Endothelial cell of umbilical vein (primary cell): ENCODE measurements at places on chromosomes 1 and 21. TPM values are rescaled to one million over a fixed set of nuclear protein-coding genes. Genes with fewer than 3 reads are reported as not detected.

DNA sequence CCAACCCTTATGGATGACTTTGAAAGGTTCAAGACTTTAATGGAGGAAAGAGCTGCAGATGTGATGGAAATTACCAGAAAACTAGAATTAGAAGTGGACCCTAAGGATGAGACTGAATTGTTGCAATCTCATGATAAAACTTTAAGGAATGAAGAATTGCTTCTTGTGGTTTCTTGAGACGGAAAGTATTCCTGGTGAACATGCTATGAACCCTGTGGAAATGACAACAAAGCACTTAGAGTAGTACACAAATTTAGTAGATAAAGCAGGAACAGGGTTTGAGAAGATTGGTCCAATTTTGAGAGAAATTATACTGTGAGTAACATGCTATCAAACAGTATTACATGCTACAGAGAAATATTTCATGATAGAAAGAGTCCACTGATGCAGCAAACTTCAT lies 215.4 kb downstream of the OMA1 start:
- DNase-seq = no peak

GRCh38 chr1:41342774-41343355 lies 18.4 kb upstream of the FOXO6 start:
- DNase-seq = no peak

- peak; percentile 63 for DNase-seq
Observed at GRCh38 chr21:44792702-44793591, 8.7 kb downstream of the UBE2G2 start.

- no peak for DNase-seq
Observed at GRCh38 chr1:31609514-31610118, 7.9 kb upstream of the HCRTR1 start.

DNA sequence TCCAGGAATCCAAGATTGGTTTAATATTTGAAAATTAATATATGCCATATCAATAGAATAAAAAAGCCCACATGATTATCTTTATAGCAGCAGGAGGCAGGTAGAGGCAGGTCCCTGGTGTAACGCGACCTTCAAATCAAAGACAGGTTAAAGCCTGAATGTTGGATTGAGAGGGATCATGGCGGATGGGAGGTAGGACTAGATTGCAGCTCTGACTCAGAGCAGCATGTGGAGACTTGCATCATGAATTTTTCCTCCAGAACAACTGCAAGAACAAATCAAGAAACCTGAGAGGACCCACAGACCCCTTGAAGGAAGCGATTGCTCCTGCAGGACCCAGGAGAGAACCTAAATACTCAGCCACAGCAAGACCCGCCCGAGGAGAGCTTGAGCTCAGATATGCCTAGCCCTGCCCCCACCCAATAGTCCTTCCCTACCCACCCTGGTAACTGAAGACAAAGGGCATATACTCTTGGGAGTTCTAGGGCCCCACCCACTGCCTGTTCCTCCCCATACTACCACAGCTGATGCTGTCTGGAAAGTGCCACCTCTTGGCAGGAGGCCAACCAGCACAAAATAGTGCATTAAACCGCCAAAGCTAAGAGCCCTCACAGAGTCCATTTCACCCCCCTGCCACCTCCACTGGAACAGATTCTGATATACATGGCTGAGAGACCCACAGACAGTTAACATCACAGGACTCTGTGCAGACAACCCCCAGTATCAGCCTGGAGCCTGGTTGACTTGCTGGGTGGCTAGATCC lies 19.5 kb downstream of the S100B start:
- no peak for DNase-seq

- no peak for DNase-seq
Observed at GRCh38 chr21:26941421-26941820, 25.5 kb downstream of the ADAMTS5 start.

DNA sequence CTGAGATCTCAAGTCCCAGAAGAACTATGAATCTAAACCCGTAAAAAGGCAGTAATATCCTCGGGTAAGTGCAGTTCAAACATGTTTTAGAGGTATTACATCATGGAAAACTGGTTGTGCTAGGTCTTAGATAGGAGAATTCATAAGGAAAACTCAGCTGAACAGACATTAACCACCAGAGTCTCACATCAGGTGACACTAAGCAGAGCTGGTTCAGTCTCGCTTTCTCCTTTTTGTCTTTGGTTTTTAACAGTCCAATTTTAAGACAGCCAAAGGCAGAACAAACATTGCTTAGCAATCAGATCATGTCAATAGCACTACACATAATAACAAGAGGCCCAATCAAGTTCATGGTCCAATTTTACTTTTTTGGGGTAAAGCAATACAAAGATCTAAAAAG lies 63.1 kb upstream of the MUTYH start:
- DNase-seq = no peak

Gene NBPF6
- not detected in 2 replicates for total RNA-seq

Gene CSMD2
- not detected in 2 replicates for total RNA-seq

Gene DIP2A
- 57.6 and 62.1 TPM in 2 replicates for total RNA-seq

Gene RPS6KC1
- 14.9 and 18.6 TPM in 2 replicates for total RNA-seq

Gene SPRTN
- 15.4 and 16.1 TPM in 2 replicates for total RNA-seq
